ENCODE measurements at places on chromosomes 11 and 22.

DNA sequence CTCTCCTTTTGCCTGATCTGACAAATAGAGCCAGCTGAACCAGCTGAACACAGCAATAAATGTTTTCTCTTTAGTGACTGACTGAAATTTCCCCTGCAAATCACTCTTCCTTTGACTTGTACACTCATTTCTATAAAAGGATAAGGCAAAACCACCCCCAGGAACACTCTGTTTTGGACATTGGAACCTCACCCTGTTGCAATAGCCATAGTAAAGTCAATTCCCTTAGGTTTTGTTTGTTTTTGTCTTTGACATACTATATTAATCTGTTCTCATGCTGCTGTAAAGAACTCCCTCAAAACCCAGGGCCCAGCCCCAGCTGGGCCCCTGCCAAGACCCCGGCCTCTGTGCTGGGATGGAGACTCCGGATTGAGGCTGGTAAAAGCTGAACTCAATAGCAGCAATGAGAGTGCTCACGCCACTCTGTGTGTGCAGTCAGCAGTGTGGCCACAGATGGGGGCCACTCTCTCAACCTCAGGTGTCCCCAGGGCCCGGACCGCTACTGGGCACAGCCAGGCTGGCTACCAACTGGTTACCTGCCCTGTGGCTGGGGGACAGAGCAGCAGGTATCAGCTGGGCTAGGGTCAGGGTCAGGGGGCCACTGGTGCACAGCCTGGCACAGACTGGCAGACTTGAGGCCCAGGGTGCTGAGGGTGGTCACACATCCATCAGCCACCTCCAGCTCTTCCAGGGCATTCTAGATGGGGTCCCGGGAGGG is 597.4 kb downstream of the LUZP2 start:
- DNase-seq = no peak

- no peak for DNase-seq
These were observed 61.4 kb upstream of the SYT13 start for GRCh38 chr11:45347348-45348082.

DNA sequence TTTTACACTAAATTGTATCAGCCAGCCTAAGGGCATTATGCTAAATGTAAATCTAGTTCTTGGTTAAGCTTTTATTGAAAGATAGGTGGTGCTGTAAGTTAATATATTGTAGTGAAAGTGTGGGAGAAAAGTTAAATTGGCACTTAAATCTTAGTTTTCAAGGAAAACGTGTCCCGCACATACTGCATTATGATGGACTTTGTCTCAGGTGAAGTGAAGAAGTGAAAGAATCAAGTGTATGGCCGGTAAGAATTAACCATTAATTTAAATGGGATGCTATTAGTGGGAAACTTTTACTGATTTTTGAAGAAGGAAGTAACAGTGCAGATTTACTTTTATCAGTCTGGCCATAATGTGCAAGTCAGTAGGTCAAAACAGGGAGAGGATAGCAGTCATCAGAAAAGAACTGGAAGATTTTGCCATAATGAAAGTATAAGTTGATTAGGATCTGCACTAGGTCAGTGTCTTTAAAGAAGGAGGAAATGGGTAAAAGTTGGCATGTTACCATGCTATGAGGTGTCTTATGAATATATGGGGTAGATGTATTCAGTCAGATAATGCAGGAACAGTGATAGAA is 81.6 kb downstream of the PDHX start:
- no peak for DNase-seq

DNA sequence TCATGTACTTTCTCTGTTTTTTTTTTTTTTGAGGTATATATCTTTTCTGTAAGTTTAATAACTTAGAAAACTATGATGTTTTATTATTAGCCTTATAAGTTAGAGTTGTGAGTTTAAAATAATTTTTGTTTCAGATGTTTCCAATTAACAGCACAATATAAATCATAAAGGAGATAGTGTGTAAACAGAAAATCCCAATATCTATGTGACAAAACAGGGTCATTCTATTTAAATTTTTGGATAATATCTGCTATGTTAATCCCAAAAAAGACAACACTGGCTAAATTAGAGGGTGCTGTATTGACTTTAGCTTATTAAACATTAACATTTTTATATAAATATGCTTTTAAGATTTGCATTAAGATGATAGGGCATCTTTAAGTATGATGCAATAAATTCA is 318.1 kb upstream of the CTSC start:
- DNase-seq = no peak

GRCh38 chr11:129700701-129701100 is 114.9 kb upstream of the TMEM45B start:
- no peak for DNase-seq
